Activated CD4-positive, alpha-beta T cell treated with anti-CD3 and anti-CD28 coated beads, Interleukin-2, amount 50 U/mL, for 4 hours (primary cell): ENCODE measurements at places on chromosomes 3 and 15.

DNA sequence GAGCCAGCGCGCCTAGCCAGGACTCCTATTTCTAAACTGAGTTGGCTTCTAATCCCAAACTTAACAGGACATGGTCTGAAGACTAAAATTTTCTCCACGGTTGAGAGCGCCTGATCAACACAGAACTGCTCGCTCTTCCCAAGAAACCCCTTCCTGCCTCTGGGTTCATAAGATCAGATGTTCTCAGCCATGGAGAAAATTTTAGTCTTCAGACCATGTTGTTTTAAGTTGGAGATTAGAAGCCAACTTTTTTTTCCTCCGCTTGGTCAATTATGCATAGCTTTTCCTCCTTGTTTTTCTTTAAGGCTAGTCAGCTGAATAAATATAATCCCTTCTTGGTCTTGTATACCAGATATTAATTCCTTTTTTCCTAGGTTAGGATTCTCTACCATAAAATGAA, 356.6 kb upstream of the ADAMTS9 start:
- no peak for DNase-seq

GRCh38 chr3:140152851-140153639, 218.1 kb downstream of the CLSTN2 start:
- DNase-seq = no peak

GRCh38 chr15:92071045-92071634, 217.6 kb downstream of the SLCO3A1 start:
- no peak for DNase-seq

- no peak for DNase-seq
Measured at GRCh38 chr3:9214599-9214998, 34.8 kb downstream of the SRGAP3 start.

DNA sequence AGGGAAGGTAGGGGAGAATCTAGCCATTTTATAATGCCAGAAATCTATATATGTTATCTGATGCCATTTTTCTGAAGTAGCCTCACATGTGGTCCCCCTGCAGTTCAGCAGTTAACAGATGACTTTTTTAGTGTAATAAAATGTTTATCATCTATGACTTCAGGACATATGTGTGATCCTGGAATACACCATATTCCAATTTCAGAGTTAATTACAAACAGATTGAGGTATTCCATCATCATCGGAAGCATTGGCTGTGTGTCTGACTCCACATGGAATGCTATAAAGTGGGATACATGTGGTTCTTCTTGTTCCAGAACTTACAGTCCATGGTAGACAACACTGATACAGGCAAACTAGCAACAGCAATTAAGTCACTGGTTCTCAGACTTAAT, 45.9 kb upstream of the LIMD1 start:
- no peak for DNase-seq

- DNase-seq = no peak
Measured at GRCh38 chr15:63025460-63025859, 17.1 kb upstream of the TPM1 start.

GRCh38 chr3:109241459-109242186, 74.7 kb downstream of the DPPA2 start:
- DNase-seq = no peak

DNA sequence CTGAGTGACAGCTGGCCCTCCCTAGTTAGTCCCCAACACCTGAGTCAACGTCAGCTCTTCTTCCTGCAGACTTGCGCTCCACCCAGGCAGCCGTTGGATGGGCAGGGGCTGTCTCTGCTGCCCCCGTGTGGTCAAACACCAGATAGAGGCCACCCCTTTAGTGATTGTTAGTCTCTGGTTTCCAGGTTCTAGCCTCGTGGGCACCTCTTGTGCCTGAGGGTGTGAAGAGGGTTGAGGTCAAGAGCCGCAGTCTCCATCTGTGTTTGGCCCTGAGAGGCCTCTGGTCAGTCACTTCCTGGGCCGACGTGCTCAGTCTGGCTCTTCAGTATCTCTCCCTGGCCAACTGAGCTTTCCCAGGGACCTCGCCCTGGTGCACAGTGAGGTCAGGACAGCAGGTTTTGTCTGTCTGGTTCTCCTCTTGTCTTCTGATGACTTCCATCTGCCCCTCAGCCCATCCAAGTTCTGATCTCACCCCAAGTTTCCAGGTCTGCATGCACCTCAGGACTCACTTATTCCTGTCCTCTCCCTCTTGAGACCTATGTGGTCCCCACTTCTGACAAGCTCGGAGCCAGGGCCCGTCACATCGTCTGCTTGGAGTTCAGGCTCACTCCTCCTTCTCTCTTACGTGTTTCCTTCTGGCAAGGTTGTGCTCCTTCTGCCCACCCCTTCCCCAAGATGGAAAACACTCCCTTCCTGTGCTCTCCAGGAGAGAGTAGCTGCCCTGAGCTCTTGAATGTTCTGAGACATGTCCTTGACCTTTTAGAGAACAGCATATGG, 20.9 kb downstream of the CD276 start:
- DNase-seq = peak; percentile 52

DNA sequence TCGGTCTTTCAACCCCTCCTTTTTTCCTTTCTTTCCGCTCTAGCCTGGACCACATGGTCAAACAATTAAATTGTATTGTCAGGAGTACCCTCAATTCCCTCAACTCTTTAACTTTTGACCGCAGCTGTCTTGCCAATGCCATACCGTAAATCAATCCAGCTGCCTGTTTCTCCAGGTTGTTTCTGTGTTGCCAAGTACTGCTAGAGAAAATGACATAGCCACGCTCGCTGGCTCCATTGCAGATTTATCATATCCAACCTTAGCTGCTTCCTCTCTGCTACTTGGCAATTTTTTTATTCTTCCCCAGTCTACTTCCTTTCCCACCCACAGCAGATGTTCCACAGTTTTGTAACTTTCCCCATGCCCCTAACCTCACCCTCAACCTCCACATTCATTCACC, 60.0 kb downstream of the ZNF385D start:
- DNase-seq = no peak

DNA sequence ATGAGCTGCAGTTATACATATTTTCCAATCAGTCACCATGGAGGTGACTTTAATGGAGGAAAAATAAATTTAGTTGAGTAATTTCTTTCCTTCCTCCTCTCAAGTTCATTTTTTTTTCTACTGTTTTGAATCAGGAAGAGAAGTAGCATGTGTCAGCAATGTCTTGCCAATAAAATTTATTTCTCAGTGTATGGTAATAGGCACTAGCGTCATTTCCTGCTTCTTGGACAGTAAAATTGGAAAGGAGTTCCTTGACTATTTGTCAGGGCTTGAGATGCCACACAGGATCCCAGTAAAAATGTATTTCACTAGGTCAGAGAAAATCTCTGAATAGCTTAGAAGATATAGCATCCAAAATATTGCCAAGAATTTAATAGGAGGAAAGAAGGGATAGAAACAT, 605.9 kb downstream of the ROBO1 start:
- no peak for DNase-seq

DNA sequence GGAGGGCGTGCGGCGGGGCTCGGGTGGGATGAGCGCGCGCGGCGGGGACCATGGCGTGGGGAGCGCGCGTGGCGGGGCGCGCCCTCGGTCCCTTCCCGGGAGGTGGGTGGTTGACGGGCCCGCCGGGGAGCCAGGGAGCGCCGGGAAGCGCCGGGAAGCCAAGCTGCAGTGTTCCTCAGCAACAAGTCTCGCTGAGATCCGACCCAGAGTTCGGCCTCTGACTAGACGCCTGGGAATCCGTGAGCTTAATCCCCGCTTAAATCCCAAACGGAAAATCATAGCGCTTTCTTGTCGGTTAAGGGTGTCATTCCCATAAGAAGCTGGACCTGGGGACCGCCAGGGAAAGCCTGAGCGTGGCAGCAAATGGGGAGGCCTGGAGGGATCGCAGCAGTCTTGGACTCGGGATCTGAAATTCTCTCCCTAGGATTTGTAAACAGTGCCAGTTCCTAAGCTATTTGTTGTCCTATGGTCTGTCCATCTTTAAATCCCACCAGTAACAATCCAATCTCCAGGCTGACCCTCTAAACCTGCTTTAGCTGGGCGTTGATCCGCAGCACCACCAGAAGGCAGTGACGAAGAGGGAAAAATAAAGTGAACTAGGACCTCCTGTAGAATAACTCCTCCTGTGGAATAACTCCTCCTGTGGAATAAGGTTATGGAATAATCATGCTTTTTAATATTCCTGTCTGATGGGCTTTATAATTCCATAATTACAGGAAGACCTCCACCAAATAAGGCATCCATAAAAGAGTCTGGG, 570 bp upstream of the NEDD4 start:
- DNase-seq = no peak

- DNase-seq = no peak
Measured at GRCh38 chr3:193660698-193661411, 67.8 kb downstream of the OPA1 start.

DNA sequence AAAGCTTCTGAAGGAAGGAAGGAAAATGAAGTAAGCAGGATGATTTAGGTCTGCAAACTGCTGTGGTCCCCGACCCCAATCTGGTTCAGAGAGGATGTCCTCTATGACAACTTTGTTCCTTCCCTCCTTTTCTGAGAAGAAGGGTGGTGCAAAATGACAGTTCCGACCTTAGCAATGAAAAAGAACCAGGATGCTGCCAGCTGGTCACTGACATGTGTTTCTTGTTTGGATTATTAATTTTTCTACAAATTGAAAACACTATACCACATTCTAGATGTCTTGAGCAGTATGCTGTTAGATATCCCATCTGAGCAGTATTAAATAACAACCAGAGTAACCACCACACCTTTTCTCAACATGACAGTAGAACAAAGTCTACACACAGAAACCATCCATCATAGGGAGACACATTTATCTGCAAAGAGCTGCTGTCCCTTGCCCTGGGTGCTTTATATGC, 27.5 kb downstream of the CDCP1 start:
- DNase-seq = no peak

DNA sequence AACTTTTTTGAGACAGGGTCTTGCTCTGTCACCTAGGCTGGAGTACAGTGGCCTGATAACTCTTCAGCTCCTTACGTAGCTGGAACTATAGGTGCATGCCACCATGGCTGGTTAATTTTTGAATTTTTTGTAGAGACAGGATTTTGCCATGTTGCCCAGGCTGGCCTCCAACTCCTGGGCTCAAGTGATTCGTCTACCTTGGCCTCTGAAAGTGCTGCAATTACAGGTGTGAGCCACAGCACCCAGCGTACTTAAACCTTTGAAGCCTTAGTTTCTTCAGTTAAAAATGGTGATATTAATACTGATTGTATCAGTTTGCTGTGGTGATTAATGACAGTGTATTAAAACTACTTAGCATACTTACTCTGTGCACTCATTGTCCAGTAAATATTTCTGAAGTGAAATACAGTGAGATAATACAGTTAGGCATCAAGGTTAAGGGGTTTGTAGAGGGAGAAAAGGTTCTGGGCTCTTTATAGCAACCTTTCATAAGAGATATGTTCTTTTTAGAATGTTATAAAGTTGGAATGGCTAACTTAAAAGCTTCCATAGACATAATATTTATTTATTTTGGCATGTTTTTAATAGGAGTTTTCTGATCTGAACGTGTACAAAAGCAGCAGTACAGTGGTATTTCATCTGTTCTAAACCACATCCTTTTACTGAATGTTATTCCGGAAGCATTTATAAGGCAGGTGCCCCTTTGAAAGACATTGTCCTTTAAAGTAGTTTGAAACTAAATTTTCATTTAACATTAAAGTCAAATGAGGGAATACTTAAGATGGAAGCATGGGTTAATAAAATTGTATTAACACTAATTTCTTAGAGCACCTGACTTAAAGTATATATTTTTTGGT, 23.6 kb downstream of the NCK1 start:
- no peak for DNase-seq

DNA sequence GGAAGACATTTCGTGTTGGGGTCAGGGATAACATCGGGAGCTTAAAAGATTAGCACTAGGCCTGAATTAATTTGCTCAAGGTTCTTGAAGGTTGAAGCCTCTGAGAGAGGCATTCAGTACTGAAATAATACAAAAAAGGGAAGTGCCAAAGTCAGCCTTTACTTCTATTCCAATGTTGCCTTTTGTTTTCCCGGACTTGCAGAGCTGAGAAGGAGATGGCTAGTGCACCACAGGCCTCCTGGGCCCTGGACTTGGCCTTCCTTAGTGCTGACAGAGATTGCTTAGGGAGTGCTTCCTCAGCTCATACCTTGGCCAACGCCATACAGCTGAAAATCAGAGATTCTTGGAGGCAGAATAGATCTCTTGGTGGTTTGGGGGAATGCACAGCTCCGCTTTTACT, 333.6 kb upstream of the TBL1XR1 start:
- no peak for DNase-seq

- no peak for DNase-seq
Measured at GRCh38 chr3:85535517-85535916, 576.7 kb downstream of the CADM2 start.

DNA sequence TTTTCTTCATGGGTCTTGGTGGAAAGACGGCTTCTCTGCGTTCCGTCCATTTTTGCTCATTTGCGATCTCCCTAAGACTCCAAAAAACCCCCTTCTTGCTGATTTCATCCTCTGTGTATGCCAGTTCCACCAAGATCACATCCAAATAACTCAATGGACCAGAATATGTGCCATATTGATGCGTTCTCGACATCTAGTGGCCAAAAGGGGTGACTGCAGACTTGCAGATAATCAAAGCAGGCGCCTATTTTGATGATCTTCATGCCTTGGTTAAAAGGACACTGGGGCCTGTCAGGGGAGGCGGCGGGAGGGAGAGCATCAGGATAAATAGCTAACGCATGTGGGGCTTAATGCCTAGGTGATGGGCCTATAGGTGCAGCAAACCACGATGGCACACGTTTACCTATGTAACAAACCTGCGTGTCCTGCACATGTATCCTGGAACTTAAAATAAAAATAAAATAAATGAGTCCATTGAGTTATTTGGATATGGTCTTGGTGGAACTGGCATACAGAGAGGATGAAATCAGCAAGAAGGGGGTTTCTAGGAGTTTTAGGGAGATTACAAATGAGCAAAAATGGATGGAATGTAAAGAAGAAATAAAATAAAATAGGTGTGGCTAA, 104.2 kb upstream of the RAD18 start:
- no peak for DNase-seq

GRCh38 chr15:70466895-70467529, 296.3 kb downstream of the UACA start:
- peak; percentile 42 for DNase-seq

GRCh38 chr15:62115847-62116246, 49.1 kb downstream of the C2CD4A start:
- no peak for DNase-seq

DNA sequence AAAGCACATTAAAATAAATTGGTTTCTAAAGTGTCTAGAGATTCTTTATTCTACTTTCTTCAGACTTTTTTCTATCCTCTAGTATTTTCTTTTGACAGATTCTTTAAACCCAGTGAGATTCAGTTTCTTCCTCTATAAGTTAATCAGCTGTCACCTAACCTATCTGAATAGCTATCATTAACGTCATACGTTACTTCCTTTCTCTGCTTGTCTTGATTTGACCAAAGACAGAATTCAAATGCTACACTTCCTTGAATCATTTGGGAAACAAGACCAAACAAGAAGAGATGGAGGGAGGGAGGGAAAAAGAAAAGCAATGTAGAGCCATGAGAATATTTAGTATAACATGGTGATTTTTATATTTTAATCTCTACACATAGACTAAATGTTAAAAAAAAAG, 235.2 kb downstream of the NAALADL2 start:
- DNase-seq = no peak

DNA sequence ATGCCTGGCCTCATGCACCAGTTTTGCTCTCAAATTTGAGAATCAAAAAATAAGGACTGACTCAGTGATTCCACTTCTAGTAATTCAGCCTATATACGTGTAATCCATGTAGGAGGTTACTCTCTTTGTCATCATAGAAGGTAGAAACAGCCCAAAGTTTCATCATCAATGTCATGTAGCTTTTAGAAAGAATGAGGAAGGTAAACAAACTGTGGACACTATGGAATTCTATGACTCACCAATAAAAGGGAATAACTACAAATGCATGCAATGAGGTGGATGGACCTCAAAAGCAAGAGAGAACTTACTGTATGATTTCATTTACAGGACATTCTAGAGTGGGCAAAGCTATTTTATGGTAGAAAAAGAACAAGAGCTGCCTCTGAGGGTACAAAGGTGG, 93.2 kb upstream of the LRIG1 start:
- DNase-seq = no peak
